ENCODE measurements at places on chromosomes 5 and 9. TPM values are rescaled to one million over a fixed set of nuclear protein-coding genes. Genes with fewer than 3 reads are reported as not detected.

ZDHHC21 gene
- 11.8 TPM for total RNA-seq

SAXO1 gene
- not detected for total RNA-seq

PCDHGB1 gene
- total RNA-seq = 1.0 TPM

TAF1L gene
- total RNA-seq = under 0.01 TPM

FAF2 gene
- total RNA-seq = 45.7 TPM

PRKAA1 gene
- total RNA-seq = 73.4 TPM

C9orf153 gene
- total RNA-seq = 0.33 TPM

IL5 gene
- not detected for total RNA-seq

SAPCD2 gene
- total RNA-seq = 6.9 TPM

GRCh38 chr9:3118081-3118480 lies 274.2 kb upstream of the PUM3 start:
- DNase-seq = peak; percentile 32

- peak; percentile 60 for DNase-seq
Observed at GRCh38 chr9:131277910-131278701, 1.8 kb upstream of the FAM78A start.

DNA sequence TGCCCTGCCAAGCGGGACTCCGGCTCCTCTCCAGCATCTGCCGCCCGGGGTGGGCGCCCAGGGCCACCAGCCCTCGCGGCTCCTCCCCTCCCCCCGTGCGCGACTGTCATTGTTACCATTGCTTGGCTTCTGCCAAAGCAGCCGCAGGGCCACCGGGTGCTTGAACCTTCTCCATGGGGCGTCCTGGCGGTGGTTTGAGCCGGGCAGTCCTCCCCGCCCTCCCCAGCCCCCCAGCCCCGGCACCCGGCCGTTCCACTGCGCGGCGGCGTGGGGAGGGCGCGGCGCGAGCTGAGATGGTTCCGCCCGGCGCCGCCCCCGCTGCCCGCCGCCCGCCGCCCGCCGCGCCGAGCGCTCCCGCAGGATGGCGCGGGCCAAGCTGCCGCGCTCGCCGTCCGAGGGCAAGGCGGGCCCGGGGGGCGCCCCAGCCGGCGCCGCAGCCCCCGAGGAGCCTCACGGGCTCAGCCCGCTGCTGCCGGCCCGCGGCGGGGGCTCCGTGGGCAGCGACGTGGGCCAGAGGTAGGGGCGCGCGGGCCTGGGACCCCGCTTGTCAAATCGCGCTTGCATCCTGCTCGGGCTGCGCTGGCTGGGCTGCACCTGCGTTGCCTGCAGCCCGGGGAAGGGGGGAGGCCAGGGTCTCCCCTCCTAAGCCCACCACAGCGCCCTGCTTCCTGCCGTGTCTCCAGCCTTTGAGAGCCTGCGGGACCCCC lies 34.4 kb downstream of the KCNT1 start:
- no peak for DNase-seq

- peak; percentile 90 for DNase-seq
Observed at GRCh38 chr9:85743275-85744128, 1.7 kb upstream of the AGTPBP1 start.

GRCh38 chr5:122126756-122127321 lies 2.5 kb upstream of the ZNF474 start:
- DNase-seq = no peak

- DNase-seq = peak; percentile 91
Observed at GRCh38 chr9:27632254-27632653, 59.0 kb upstream of the C9orf72 start.

DNA sequence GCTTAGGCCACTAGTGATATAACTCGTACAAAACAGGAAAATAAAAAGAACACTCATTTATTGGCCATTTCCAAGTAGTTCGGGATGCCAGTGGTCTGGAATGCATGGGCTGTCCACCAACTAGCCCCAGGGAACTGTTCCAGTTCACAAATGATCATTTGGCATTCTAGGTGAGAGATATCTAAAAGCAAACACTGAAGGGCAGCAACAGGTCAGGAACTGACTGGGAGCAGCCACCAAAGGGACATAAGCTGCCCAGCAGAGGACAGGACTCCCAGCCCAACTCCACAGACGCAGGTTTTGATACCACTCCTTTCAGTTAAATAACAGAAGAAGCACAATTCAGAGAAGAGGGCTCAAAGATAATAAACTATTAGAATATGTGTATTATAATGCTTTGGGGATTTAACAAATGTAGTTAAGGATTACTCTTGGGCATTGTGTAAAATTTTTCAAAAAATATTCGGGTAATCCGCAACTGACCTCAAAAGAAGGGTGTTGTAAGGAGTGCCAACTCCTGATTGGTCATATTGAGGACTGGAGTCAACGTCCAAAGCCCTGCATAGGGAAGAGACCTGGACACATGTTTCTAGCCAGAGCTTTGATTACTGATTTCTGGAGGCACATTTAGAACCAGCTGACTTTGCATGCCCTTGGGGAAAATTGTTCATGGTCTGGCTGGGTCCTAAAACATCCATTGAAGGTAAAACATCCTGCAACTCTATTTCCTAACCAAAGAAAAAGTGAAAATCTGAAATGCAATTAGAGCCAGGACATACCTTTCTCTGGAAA lies 320.0 kb downstream of the DNAH5 start:
- no peak for DNase-seq
